ENCODE measurements at places on chromosomes 4 and X.

DNA sequence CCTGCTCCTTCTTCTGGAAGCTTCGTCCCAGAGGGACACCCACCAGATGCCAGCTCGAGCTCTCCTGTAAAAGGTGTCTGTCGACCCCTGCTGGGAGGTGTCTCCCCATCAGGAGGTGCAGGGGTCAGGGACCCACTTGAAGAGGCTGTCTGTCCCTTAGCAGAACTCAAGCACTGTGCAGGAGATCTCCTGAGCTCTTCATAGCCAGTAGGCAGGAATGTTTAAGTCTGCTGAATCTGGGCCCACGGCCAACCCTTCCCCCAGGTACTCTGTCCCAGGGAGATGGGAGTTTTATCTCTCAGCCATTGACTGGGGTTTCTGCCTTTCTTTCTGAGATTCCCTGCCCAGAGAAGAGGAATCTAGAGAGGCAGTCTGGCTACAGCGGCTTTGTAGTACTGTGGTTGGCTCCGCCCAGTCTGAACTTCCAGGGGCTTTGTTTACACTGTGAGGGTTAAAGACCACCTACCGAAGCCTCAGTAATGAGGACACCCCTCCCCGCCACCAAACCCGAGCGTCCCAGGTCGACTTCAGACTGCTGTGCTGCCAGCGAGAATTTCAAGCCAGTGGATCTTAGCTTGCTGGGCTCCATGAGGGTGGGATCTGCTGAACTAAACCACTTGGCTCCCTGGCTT lies 1383.0 kb upstream of the TENM3 start:
- DNase-seq, result no peak

- no peak for DNase-seq
Observed at GRCh38 chrX:17475449-17476217, 100.6 kb downstream of the NHS start.

DNA sequence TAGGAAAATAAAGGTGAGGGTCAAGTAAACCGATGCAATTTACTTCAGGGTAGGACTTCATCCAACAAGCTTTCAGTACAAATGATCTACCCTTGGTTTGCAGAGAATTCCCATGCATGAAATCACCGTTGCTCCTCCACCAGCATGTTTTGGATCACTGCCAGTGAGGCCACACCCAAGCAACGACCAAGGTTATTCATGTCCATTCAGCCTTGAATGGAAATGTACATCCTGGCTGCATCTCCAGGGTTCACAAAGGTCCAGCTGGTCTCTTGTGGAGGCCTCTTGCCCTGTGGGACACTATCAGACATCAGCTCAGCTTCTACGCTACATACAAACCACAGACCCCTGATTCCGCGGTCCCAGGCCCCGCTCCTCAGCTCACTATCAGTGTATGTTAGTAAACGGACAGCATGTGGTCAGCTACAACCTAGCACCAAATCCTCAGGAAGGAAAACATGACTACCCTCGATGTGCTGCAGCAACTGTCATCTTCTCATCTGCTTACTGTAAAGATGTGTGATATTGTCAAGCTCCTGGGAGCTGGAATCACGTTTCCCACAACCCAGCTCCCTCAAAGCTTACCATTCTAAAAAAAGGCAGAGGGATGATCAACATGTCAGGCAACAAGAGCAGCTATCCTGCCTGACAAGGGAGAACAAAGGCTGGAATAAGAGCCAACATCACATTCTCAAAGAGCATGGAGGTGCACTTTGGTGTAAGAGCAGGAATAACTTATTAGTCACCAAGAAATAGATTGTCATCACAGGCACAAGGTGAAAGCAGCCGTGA lies 4.9 kb downstream of the LYAR start:
- DNase-seq, result no peak

DNA sequence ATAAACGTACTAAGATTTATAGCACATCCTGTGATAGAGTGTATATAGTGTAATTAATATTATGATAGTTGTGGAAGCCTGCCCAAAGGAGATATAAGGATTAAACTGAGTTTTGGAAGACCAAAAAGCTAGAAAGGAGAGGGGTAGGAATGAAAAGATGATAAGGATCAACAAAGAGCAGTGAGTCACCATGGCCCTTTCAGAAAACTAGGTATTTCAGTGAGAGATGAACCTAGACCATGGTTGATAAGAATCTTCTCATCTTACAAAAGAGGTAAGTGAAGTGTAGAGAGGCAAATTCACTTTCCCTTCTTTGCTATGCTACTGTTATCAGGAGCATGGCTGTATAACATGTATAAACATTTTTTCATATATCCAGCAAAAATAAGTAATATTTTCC lies 133.8 kb upstream of the PLAC1 start:
- DNase-seq, result no peak

GRCh38 chr4:152673489-152673888 lies 6.3 kb downstream of the TMEM154 start:
- no peak for DNase-seq

DNA sequence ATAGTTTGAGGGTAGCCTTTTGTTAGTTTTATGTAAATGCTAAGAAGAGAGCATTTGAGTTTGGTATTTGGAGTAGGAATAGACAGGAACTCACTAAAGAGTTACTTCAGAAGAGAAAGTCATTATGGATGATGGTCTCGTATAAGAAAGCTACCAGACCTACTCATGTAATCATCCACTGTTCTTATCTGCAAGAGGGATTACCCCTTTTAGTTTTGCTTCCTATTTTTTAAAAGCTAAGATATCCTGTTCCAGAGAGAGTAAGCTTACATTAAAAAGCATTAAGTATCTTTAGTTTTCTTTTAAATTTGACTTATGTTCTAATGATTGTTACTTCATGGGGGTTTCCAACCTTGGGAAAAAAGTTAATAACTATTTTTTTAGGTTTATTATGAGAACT lies 12.5 kb upstream of the ART3 start:
- DNase-seq, result no peak

DNA sequence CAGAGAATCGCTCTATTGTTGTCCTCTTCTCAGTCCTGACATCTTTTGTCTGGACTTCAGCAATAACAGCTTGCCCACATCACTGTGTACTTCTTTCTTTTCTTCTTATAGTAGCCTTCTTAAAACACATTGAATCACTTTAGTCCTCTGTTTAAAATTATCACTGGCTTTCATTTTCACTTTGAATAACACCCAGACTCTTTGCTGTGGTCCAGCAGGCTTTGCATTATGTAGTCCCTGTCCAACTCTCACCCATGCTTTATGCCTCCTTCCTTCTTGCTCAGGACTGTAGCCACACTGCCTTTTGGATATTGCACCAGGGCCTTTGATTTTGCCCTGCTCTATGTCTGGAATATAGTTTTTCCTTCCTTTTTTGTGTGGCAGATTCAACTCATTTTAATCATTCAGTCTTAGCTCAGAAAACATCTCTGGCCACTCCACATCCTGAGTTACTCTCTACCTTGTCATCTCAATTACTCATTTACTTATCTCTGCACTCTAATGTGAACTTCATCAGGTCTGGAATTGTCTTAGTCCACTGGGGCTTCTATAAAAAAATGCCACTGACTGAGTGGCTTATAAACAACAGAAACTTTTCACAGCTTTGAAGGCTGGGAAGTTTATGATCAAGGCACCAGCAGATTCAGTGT lies 168.2 kb downstream of the C4orf33 start:
- no peak for DNase-seq

DNA sequence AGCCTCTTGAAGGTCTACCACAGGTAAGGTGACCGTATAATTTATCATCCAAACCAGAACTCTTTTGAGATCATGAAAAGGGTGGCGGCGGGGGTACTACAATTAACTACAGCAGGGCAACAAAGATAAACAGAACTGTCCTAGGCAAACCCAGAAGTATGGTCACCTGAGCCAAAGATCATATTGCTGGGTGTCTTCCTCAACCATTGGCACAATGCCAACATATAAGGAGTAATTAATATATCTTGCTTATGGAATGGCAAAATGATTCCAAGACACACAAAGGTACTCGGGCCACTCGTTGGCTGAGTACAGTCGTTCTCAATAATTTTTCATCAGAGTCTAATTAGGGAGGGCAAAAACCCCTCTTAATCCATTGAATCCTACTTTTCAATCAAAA lies 273.3 kb downstream of the QDPR start:
- no peak for DNase-seq

GRCh38 chrX:22378296-22378695 lies 105.6 kb downstream of the CBLL2 start:
- no peak for DNase-seq

DNA sequence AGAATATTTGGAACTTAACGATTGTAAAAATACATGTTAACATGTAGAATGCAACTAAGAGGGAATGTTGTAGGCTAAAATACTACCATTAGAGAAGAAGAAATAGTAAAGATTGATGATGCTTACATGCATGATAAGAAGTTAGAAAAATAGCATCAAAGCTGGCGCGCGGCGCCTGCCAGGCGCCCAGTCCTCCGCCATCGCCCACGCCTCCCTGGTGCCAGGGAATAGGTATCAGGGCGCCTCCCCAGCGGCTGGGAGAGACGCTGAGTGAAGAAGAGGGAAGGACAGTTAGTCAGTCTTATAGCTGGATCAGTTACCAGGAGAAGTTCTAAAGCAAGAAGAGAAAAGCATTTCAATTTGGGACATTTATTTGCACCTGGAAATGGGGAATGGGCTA lies 36.0 kb downstream of the NSUN7 start:
- DNase-seq, result no peak

GRCh38 chr4:61628282-61628681 lies 428.2 kb downstream of the ADGRL3 start:
- DNase-seq, result no peak

DNA sequence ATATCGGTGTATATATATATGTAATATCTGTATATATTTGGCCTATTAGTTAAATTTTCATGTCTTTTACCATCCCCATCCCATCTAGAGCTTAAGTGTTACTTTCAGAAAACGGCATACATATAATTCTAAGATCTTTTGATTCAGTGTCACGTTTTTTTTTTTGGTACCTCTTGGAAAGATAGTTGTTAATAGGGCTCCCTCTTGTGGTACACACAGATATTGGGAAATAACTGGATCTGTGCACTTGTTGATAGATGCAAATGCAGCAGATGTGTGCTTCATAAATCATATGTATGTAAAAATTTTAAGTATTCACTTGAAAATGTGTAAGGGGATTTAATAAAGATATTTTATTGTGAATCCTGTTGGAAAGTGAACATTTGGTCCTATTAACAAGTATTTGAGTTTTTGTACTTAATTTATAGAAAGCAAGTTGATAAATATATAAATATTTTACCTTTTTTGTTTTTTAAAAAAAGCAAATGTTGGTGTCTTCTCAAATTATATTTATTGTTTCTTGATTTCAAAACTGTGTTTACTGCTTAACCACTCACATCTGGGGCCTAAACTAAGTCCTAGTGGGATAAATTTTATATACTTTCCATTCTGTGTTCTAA lies 74.7 kb downstream of the PAQR3 start:
- no peak for DNase-seq

- DNase-seq, result no peak
Observed at GRCh38 chrX:107442914-107443527, 6.4 kb upstream of the FRMPD3 start.

- peak; percentile 73 for DNase-seq
Observed at GRCh38 chrX:153598541-153599191, at the start of gene CCNQ. Gene CCNQ, minus strand, starts transcription at chrX:153599139. Its CDS starts 66 bp downstream, at chrX:153599073.

DNA sequence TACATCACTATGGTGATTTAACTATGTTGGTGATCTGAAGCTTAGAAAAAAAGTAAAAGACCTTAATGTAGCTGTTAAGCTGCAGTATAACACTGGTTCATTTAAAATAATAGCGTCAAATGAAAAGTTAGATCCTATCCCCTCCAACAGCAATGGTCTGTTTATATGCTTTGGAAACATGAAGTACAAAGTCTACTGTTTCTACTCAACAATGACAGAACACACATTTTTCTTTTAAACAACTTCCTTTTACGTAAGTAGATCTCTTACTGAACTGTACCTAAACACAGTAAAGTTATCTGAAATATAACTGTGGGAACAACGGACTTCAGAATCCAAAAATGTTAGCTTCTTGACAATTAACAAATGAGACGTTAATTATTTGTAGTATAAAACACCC lies 35.3 kb downstream of the BOD1L1 start:
- no peak for DNase-seq

DNA sequence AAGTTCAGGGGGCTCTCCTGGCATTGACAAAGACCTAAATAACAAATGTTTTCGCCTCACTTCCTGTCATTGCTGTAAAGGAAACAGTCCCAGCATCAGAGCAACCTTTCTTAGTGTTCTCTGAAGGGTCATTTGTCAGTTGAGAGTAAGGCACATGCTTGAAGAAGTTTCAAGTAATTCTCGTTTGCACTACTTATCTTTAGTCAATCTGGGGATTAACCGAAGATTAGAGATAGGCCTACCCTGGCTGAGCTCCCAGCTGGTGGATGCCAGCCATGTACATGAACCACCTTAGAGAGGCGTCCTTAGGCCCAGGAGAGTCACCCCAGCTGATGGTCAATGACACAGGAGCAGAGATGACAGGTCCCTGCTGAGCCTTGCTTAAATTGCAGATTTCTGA lies 189.9 kb upstream of the PGRMC2 start:
- DNase-seq, result no peak

Measured in activated CD8-positive, alpha-beta memory T cell treated with anti-CD3 and anti-CD28 coated beads for 24 hours (primary cell).